ENCODE measurements at places on chromosomes 11 and 22.
A peak's percentile ranks its signal among the peaks of the same experiment; 100 is the strongest.

DNA sequence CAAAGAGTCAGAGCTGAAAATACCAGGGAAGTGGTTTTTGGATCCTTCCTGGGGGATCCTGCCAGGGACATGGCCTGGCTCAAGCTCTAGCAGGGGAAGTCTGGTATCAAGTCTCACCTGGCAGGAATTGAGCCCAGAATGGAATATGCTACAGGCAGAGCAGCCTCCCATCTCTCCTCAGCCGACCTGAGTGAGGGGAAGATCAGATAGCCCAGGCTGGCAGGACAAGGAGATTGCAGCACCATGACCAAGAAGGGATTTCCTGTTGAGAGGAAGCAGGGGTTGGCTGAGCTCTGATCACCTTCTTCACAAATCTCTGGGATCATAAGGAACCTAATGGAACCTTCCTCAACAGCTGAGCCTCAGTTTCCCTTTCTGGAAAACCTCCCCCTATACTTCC lies 13.0 kb downstream of the OAF start:
- DNase-seq = no peak

DNA sequence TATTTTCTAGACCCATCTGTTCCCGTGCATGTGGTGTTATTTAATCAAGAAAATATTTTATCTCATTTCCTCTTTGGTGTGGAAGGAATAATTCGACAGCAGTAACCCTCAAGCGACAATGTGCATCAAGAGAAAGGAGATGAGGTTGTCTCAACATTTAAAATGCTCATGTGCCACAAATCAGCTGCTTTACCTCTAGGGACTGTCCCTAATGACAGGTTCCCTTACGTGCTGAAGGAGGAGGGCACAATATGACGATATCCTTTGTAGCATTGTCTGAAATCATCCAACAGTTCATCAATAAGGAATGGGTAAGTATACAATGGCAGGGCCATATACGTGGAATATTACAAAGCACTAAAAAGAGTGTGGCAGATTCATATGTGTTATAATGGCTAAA lies 7.0 kb upstream of the SYN3 start:
- DNase-seq = no peak

GRCh38 chr11:130476200-130476921 lies 27.9 kb downstream of the ADAMTS15 start:
- no peak for DNase-seq

- peak; percentile 53 for DNase-seq
Measured at GRCh38 chr11:10303558-10304363, 1.1 kb upstream of the ADM start.

GRCh38 chr11:117830674-117831351 lies 6.3 kb upstream of the FXYD2 start:
- DNase-seq = no peak

- no peak for DNase-seq
Measured at GRCh38 chr11:130979386-130979972, 63.2 kb upstream of the SNX19 start.
